ENCODE measurements at places on chromosomes 7 and 10.

DNA sequence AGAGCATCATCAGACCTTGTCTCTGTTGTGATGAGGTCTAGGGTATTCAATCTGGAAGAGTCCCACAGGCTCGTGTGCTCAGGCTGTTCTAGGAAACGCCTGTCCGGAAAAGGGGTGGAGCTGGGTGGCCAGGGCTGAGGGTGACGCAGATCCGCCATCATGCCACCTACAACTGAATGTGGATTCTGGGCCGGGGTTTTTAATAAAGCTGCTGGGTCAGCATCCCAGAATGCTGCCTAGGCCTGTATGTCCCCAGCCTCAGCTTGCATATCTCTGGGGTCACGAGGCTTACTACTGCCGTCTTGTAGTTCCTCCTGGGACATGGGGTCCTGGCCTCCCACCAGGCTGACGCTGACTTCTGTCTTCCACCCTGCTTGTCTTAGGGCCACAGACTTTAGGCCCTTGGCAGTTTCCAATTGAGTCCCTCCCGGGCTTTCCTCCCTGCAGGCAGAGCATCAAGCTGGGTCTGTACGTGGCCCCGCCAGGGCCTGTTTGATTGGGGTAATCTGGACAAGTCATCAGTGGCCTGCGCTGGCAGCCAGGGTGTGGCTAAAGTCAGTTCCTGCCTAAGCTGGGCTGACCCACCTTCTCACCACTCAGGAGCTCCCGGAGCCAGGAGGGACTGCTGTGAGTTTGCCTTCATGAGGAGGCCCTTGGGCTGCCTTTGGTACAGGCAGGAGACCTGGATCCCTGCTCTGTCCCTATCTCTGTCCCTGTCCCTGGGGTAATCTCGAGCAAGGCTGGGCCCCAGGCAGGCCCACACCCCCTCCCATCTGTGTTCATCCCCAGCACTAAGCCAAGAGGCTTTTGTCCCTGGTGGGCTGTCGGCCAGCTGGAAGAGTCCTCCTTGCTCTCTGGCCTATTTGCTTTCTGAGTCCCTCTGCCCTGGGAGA lies 79.9 kb downstream of the ZMIZ1 start:
- DNase-seq: peak; percentile 64

DNA sequence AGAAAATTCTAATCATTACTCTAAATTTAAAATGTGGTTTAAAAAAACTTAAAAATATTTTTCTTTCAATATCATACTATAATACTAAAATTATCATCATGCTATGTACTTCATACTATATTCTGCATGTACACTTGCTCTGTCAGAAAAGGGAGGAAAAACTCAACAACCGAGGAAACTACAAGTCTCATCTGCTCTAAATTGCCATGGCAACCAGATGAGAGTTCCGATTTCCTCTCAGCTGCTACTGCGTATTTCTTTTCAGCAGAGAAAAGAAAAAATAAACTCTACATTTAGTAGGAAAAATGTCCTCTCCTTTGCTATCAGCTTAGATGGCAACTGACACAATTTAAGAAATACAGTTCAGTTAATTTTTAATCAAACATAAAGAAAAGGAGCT lies 178.9 kb downstream of the SRPK2 start:
- peak; percentile 48 for DNase-seq

- DNase-seq: no peak
Observed at GRCh38 chr10:124686707-124687376, 57.3 kb downstream of the FAM53B start.

DNA sequence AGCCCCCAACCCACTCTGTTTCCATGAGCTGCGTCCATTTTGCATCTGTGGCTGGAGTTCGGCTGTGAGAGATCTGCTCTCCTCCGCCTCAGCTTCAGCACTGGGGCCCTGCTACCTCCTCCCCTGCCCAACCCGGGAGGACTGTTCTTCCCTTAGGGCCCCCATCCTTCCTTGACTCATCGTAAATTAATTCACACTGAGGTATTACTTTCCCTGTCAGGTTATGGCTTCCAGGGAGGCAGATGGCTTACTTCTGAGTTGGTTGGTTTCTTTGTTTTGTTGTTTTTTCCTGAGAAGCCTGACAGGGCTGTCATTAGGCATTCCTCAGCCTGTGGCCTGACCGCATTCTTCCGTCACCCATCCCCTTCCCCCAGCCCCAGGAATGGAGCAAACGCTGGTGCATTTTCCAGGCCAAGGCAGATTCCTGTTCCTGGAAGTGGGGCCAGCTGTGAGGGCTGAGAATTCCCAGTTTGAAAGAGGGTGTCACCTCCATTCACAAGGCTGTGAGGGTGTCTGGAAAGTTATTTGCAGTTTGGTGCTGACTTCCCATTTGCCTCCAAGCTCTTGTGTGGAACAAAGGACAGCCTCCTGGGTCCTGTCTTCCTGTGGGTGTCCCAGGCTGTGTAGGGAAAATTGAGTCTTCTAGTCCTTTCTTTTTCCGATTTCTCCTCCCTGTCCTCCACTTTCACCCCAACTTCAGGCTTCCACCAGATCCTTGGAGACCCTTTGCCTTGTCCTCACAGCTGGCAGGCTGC lies 11.7 kb downstream of the CPA5 start:
- peak; percentile 94 for DNase-seq

- no peak for DNase-seq
Observed at GRCh38 chr10:99860466-99860865, 78.0 kb downstream of the ABCC2 start.

GRCh38 chr7:17099083-17099973 lies 199.1 kb upstream of the AHR start:
- no peak for DNase-seq

GRCh38 chr10:78062296-78062695 lies 28.6 kb downstream of the RPS24 start:
- no peak for DNase-seq

GRCh38 chr10:11387551-11388222 lies 223.8 kb downstream of the USP6NL start:
- no peak for DNase-seq

DNA sequence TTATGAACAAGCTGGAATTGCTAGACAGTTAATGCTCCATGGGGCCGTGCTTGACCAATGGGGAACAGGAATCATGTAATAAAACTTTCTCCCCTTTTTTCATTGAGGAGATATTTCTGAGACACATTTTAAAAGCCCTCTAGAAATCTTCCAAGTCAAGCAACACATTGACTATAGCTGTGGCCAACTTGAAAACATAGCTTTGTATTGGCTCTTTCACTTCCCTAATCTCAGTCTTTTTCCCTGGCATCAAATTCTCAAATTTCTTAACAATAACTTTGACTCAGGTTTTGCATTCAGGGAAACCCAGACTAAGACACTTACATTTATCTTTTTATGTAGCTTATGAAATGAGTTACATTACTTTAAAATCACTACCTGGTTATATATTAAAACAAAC lies 947.1 kb upstream of the MBL2 start:
- no peak for DNase-seq

DNA sequence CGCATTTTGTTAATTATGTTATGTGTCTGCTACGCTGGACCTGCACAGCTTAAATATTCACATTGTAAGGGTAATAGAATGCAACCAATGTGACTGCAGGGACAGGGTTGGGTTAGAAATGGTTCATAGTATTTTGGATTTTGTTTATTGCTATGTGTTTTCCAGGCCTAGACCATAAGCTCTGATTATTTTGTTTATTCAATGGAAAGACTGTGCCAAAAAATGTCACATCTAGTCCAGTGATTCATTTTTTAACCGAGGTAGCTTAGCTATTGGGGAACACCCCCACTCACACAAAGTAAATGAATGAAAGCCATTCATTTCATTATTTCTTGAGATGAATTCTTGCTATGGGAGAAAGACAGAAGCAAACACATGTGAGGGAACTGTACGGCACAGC lies 516.5 kb upstream of the ANKRD30A start:
- no peak for DNase-seq

GRCh38 chr7:28984631-28985030 lies 26.5 kb upstream of the TRIL start:
- DNase-seq: peak; percentile 60

GRCh38 chr7:159033473-159033825 lies 111.2 kb downstream of the VIPR2 start:
- no peak for DNase-seq

- no peak for DNase-seq
Observed at GRCh38 chr7:156773966-156774365, 119.0 kb downstream of the LMBR1 start.

DNA sequence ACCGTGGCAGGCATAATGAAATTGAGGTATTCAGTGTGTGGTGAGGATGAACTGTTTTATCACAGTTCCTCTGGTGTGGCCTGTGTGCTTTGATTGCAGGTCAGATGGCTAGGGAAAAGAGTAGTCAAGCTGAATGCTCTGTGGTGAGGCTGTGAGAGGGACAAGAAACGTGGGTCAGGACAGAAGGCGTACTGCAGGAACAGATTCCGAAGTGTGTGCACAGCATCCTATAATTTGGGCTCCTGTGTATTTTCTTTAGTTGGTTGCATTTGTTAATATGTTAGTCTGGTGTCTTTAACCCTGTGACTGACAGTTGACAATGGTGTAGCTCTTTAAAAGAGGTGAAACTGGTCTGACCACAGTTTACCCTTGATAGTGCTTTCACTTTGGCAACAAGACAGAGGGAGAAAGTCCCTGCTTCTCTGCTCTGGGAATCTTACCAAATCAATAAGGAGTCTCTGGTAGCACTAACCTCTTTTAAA lies 76.5 kb downstream of the AUTS2 start:
- DNase-seq: no peak

- no peak for DNase-seq
Observed at GRCh38 chr7:124781907-124782734, 16.5 kb upstream of the GPR37 start.

DNA sequence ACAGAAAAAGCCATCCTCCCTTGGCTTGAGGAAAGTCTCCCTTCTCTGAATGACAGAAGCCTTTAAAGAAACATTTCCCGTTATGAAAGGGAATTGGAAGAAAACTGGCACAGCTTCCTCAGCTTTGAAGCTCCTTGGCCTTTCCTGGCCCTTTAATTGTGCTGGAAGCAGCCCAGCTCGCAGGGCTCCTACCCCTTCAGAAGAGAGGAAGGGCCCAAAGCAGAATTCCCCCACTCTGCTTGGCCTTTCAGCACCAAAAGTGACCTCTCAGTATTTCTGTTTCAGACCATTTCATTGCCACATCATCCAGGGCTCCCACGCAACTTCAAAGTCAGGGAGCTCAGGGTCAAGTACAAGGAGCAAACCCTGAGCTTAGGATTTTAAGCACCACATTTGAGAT lies 4.2 kb downstream of the AFAP1L2 start:
- DNase-seq: no peak

GRCh38 chr10:132832186-132832969 lies 46.4 kb upstream of the NKX6-2 start:
- DNase-seq: no peak

- no peak for DNase-seq
Observed at GRCh38 chr7:115274-115911, 77.0 kb upstream of the FAM20C start.

- DNase-seq: no peak
Observed at GRCh38 chr10:79055100-79055782, 13.5 kb upstream of the ZMIZ1 start.

DNA sequence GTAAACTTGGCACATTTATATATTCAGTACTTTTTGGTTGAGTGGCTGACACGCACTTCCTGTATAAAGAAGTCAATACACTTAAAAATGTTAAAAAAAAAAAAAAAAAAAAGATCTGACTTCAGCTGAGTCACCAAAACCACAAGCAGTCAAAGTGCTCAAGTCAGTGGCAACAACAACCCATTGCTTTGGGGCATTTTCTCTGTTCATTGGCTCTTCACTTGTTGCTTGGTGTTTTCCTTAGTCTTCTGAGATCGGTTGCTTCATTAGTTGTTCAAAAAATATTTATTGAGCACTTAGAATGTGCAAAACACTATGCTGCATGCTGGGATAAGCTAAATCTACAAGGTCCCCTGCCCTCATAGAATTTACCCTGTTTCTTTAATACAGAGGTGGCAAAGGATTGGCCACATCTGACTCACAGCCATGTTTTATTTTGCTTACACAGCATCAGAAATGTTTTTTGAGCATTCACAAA lies 63.7 kb downstream of the ZNRF2 start:
- peak; percentile 28 for DNase-seq

DNA sequence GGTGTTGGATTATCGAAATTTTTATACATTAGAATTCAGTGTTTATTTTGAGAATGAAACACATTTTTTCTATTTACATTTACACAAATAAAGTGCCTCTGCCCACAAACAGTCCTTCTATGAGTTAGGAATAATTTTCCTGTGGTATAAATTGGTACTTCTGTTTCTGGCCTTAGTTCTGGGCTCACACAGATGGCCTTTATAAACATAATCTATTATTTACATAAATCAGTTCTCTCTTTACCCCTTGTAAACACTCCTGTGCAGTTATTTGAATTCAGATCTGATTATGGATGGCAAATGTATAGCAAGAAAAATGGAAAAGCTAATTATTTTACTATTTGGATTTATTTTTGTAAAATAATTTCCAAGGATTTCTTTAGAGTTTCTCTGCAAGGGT lies 143.2 kb downstream of the PRKG1 start:
- DNase-seq: no peak

- DNase-seq: peak; percentile 64
Observed at GRCh38 chr7:84191842-84192241, 2.7 kb downstream of the SEMA3A start.

DNA sequence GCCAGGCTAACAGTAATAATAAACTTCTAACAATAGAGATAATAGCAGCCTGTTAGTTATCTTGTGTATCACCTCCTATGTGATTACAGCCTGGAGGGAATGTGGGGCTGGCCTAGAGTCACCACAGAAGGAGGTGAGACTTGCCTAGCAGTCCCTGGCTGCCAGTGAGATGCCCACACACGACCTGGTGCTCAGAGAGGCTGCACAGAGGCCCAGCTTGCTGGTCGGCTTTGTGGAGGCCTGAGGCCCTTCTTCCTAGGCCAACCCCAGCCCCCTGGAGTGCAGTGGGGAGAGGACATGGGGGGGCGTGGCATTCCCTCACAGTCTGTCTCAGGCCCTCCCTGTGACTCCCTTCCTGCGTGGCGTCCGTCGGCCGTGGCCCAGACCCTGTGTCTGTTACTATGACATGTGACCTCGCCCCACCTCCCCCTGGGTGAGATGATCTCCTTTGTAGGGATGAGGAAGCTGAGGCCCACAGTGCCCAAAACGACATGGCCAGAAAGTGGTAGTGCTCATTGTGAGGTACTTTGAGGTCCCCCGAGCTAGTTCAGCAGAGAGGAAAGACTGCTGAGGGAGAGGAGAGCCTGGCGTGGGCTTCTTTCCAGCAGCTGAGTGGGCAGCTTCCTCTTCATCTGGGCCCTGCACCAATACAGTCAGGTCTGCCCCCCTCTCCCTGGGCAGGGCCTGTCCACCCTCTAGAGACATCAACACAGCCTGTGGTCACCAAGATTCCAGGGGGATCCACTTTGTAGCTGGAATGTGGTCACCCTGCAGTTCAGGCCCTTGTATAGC lies 29.7 kb downstream of the UNC5B start:
- DNase-seq: no peak

- DNase-seq: no peak
Observed at GRCh38 chr7:12231097-12231496, 20.0 kb downstream of the TMEM106B start.

DNA sequence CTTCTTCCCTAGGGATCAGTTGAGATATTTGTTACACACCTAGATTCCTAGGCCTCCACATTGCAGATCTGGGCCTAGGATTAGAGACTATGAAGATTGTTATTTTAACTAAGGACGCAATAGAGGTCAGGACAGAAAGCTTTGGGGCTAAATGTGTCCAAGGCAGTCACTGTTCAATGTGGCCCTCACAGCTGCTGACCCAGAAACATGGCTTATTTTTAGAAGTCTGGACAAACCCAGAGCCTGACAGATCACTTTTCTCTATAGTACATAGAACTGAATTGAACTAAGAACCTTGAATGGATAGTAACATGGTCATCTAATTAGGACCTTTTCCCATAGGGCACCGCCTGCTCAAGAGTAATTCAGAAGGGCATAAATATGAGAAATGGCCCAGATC lies 146.6 kb upstream of the AUTS2 start:
- no peak for DNase-seq

- no peak for DNase-seq
Observed at GRCh38 chr10:16848562-16849154, 31.4 kb upstream of the RSU1 start.
